ENCODE measurements at places on chromosomes 3 and 15. TPM values are rescaled to one million over a fixed set of nuclear protein-coding genes. Genes with fewer than 3 reads are reported as not detected.

C2CD4A gene
- total RNA-seq, result 0.20 TPM

AMT gene
- total RNA-seq, result 12.4 TPM

DNA sequence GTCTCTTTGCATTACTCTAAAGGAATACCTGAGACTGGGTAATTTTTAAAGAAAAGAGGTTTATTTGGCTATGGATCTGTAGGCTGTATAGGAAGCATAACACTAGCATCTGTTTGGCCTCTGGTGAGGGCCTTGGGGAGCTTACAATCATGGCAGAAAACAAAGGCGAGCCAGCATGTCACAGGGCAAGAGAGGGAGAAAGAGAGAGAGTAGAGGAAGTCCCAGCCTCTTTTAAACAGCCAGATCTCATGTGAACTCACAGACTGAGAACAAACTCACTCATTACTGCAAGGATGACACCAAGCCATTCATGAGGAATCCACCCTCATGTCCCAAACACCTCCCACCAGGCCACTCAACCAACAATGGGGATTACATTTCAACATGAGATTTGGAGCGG is 974.6 kb downstream of the FHIT start:
- peak overlapping the region; percentile 73 for H3K27ac ChIP-seq
- no peaks in the 10 kb centered on the region for H3K27me3 ChIP-seq
- peaks cover 33% of the 10 kb centered on the region for H3K4me1 ChIP-seq
- no peak overlapping the region for H3K4me3 ChIP-seq

CAMK2N2 gene
- 14.8 TPM for total RNA-seq

DNA sequence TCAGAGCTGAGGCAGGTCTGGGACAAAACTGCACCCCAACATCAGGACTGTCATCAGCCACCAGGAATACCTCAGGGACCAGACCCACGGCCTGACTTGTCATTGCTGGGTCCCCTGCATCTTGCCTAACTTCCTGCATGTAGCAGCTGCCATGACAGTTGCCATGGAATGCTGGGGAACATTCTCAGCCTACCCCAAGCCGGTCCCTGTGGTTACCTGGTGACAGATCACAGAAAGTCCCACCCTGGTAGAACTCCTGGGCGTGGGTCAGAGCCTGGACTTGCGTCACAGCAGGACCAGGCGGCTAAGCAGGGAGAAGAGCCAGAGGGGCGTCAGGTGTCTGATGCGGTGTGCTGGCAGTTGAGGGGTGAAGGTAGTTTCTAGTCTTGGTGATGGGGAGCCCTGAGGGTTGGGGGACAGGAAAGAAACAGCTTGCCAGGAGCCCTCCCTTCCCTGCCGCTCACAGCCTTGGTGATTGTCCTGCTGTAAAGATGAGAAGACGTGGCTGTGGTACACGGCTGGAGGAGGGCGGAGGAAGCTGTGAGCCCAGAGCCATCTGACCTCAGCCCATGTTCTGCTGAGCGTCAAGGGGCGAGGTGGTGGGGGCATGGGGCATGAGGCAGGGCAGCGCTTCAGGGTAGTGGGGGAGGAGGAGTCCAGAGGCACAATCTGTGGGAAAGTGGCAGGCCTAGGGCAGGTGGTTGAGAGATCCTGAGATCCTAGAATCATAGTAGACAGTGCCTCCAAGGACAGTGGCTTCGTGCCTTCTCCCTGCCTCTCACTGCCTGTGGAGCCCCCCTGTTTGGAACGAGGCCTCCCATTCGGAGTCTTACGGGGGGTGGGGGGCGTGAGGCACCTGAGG is 5.4 kb downstream of the H1-8 start:
- no peaks in the 10 kb centered on the region for H3K36me3 ChIP-seq
- H3K27ac ChIP-seq, result no peak overlapping the region
- no peak for DNase-seq
- no peak overlapping the region for H3K4me3 ChIP-seq
- H3K27me3 ChIP-seq, result peaks cover 13% of the 10 kb centered on the region

DGKG gene
- 24.1 TPM for total RNA-seq

GRCh38 chr15:95025924-95026728 is 794.8 kb downstream of the MCTP2 start:
- H3K27me3 ChIP-seq, result no peaks in the 10 kb centered on the region
- peak; percentile 70 for DNase-seq
- H3K27ac ChIP-seq, result no peak overlapping the region

DNA sequence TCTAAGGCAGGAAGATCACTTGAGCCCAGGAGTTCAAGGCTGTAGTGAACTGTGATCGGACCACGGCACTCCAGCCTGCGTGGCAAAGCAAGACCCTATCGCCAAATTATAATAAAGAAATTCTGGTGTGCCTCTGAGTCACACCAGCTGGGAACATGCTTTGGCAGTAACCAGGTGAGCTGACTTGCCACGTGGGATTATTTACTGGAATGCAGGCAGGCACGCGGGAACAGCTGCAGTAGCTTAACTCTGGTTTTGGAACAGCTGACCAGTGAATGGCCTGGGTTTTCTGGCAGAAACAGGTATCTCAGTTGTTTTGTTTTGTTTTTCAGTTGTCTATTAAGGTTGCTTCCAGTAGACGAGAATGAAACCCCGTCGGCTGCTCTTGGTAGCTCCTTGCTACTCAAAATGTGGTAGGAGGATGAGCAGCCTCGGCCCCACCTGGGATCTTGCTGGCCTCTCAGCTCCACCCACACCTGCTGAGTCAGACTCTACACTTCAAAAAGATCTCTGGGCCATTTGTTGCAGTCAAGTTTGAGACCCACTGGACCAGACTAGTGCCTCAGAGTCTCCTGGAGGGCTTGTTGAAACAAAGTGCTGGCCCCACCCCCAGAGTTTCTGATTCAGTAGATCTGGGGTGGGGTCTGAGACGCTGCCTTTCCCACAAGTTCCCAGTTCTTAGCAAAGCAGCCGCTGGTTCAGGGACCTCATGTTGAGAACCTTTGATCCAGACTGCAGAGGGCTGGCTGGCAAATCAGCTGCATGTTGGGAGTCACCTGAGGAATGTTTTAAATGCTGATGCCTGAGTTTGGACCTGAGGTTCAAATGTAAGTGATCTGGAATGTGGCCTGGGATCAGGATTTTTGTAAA is 26.6 kb downstream of the IDH2 start:
- peaks cover 9% of the 10 kb centered on the region for H3K27me3 ChIP-seq
- no peak overlapping the region for H3K27ac ChIP-seq
- DNase-seq, result no peak
- no peak overlapping the region for H3K4me3 ChIP-seq
- no peaks in the 10 kb centered on the region for H3K36me3 ChIP-seq

DNAJA4 gene
- 2.4 TPM for total RNA-seq

- peaks cover 8% of the 10 kb centered on the region for H3K36me3 ChIP-seq
- no peak overlapping the region for H3K27ac ChIP-seq
- H3K4me1 ChIP-seq, result no peaks in the 10 kb centered on the region
- DNase-seq, result no peak
- no peaks in the 10 kb centered on the region for H3K27me3 ChIP-seq
- no peak overlapping the region for H3K4me3 ChIP-seq
These were observed 13.6 kb downstream of the SCN11A start for GRCh38 chr3:39038165-39038564.

DNA sequence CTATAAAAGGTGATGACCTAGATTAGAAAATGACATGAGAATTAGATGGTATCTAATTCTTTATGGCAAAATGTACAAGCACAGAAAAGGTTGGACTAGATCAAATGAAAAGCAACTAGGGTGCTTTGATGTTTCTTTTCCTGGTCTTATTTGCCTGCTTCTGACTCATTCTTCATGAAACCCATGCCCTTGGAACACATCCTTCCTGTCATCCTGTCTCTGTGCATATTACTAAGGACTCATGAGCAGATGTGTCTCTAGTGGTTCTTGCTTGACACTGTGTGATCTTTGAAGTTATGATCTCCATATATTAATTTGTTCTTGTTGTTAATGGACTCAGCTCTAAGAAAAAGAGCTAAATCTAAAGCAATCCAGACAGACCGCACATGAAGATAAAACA is 314.0 kb downstream of the ERC2 start:
- H3K4me1 ChIP-seq, result no peaks in the 10 kb centered on the region
- H3K27ac ChIP-seq, result no peak overlapping the region
- H3K27me3 ChIP-seq, result no peaks in the 10 kb centered on the region
- H3K36me3 ChIP-seq, result no peaks in the 10 kb centered on the region

KBTBD13 gene
- total RNA-seq, result not detected

GRCh38 chr3:149529099-149529498 is 54.6 kb downstream of the TM4SF4 start:
- no peak overlapping the region for H3K27ac ChIP-seq
- no peak for DNase-seq
- peaks cover 4% of the 10 kb centered on the region for H3K27me3 ChIP-seq
- H3K4me3 ChIP-seq, result no peak overlapping the region
- H3K36me3 ChIP-seq, result no peaks in the 10 kb centered on the region

GRCh38 chr3:39000008-39000450 is 51.7 kb downstream of the SCN11A start:
- no peak overlapping the region for H3K4me3 ChIP-seq
- no peaks in the 10 kb centered on the region for H3K36me3 ChIP-seq
- H3K4me1 ChIP-seq, result no peaks in the 10 kb centered on the region
- H3K27me3 ChIP-seq, result no peaks in the 10 kb centered on the region

DNA sequence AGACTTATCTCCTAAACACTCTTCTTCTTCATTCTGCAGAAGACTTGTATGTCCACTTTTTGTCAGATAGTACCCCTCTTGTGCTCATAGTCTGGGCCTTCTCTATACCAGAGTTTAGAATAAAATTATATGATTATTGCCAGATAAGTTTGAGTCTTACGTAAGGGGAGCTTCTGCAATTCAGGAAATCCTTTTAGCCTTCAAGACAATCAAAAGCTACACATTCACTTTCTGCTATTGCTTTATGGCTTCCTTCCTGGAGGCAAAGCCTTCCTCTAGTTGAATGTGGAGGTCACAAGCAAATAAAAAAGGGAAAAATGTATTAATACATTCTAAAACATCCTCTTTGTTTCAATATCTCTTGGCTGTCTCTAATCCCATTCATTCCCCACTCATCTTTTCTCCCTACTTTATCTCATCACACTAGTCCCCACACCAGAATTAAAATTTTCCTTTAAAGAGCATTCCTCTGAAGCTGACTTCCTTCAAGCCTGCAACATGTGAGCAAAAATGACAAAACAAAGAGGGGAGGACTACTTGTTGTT is 186.8 kb downstream of the CPNE4 start:
- H3K4me1 ChIP-seq, result no peaks in the 10 kb centered on the region
- H3K4me3 ChIP-seq, result no peak overlapping the region
- H3K27ac ChIP-seq, result no peak overlapping the region
- DNase-seq, result no peak

DNA sequence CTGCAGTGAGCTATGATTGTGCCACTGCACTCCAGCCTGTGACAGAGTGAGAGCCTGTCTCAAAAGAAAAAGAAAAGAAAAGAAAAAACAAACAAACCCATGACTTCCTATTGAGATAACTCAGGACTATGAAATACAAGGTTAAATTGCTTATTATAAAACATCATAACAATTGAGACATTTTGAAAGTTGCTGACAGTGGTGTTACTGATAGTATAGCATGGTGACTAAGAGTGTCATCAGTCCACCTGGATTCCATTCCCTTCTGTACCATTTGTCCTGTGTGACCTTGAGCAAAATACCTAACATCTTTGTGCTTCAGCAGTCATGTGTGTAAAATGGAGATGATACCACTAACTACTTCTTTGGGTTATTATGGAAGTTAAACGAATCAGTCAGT is 49.1 kb downstream of the ARHGEF26 start:
- H3K4me3 ChIP-seq, result no peak overlapping the region
- H3K27me3 ChIP-seq, result no peaks in the 10 kb centered on the region
- no peaks in the 10 kb centered on the region for H3K4me1 ChIP-seq
- no peak overlapping the region for H3K27ac ChIP-seq
- H3K36me3 ChIP-seq, result no peaks in the 10 kb centered on the region
- no peak for DNase-seq

DNA sequence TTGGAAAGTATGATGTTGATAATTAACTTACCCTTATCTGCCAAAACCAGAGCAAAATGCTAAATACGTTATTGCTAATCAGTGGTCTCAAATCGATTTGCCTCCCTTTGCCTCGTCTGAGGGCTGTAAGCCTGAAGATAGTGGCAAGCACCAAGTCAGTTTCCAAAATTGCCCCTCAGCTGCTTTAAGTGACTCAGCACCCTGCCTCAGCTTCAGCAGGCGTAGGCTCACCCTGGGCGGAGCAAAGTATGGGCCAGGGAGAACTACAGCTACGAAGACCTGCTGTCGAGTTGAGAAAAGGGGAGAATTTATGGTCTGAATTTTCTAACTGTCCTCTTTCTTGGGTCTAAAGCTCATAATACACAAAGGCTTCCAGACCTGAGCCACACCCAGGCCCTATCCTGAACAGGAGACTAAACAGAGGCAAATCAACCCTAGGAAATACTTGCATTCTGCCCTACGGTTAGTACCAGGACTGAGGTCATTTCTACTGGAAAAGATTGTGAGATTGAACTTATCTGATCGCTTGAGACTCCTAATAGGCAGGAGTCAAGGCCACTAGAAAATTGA is 59.7 kb downstream of the DCUN1D1 start:
- H3K36me3 ChIP-seq, result no peaks in the 10 kb centered on the region
- no peaks in the 10 kb centered on the region for H3K27me3 ChIP-seq
- peak; percentile 24 for DNase-seq
- no peak overlapping the region for H3K4me3 ChIP-seq
- H3K27ac ChIP-seq, result no peak overlapping the region
- peaks cover 3% of the 10 kb centered on the region for H3K4me1 ChIP-seq

TFG gene
- 75.0 TPM for total RNA-seq

DNA sequence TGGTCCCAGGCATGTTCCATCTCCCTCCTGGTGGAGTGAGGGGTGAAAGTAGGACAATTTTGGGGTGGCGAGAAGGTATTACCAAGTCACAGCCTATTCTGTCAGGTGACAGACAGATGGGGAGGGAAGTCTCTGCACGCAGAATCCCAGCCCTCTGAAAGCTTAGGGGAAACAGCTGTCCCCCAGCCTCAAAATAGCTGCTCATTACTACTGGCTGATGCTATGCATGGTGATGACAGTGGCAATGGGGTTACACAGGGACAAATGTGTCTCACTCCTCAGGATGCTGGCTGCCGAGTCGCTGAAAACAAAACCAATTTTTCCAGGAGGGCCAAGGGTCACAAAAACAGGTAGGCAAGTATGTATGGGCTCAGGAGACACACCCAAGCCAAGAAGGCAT is 68.8 kb upstream of the OXTR start:
- no peaks in the 10 kb centered on the region for H3K36me3 ChIP-seq
- H3K27me3 ChIP-seq, result peaks cover 4% of the 10 kb centered on the region
- DNase-seq, result no peak
- H3K4me1 ChIP-seq, result peaks cover 18% of the 10 kb centered on the region

CDHR4 gene
- total RNA-seq, result not detected

TUSC7 gene
- total RNA-seq, result not detected

- H3K4me1 ChIP-seq, result peaks cover 13% of the 10 kb centered on the region
- H3K4me3 ChIP-seq, result no peak overlapping the region
- peaks cover 3% of the 10 kb centered on the region for H3K27me3 ChIP-seq
- H3K27ac ChIP-seq, result no peak overlapping the region
- no peak for DNase-seq
These were observed 98.7 kb downstream of the CCNL1 start for GRCh38 chr3:157061265-157061664.

IQCH gene
- total RNA-seq, result 4.5 TPM

DNA sequence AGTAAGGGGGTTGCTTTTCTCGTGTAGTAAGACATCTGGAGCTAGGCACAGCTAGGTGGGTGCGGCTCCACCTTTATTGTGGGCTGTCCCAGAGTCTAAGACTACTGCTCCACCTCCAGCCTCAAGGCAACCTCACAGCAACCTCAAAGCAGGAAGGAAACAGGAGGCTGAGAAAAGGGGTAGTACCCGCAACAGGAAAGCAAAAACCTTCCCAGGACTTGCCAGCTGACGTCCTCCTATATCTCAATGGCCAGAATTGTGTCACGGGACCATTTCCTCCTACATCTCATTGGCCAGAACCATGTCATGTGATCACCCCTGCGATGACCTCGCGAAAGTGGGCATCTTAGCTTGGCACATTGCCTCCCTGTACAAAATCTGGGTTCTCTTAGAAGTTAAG is 4.3 kb upstream of the GPR160 start:
- no peak overlapping the region for H3K4me3 ChIP-seq
- peaks cover 3% of the 10 kb centered on the region for H3K27me3 ChIP-seq
- DNase-seq, result no peak
- no peaks in the 10 kb centered on the region for H3K36me3 ChIP-seq
- no peak overlapping the region for H3K27ac ChIP-seq

Measured in glutamatergic neuron (in vitro differentiated cells).